ENCODE measurements at places on chromosomes 7 and 10.
A peak's percentile ranks its signal among the peaks of the same experiment; 100 is the strongest.

DNA sequence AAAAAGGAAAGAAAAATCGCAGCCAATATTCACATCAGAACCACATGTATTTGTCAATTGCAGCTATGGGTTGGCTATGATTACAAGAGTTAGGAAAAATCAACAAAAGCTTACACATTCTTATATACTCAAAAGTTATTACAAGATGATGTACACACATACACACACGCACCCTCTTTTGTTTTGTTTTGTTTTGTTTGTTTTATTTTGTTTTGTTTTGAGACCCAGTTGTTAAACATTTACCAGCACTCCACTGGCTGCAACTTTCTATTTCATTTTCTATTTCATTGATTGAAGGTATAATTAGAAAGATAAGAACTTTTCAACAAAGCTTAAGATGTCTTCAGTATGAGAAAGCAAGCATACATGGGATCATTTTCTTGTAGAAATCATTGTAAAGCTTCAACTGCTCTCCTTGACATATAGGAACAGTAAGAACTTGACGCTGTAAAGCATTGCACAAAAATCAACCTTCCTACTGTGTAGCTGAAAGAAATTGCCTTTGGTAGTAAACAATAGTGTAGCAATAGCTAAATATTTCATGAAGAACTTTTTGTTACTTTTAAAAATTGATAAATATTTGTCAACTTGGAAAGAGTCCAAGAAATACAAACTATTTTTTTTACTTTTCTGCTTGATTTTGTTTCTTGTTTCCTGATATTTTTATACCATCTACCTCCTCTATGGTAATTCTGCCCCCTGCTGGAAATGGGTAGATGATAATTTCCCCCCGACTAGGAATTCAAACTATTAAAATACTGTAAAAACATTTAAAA lies 205.9 kb downstream of the MBL2 start:
- peak; percentile 45 for DNase-seq

DNA sequence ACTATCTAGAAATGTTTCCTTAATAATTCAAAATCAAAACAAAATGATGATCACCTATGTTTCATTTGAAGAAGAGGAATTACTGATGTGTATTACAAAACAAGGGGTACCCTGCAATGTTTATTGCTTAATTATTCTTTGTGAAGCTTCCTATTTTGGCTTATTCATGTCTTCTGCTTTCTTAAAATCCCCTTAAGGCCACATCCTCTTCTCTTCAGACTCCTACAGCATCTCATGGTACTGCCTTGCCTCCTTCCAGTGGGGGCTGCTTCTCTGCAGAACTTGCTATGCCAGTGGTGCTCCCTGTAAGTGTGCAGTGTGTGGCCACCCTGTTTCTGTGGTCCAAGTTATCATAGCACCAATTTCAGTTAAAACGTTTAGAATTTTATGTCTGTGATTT lies 35.0 kb downstream of the CCDC146 start:
- DNase-seq = no peak

GRCh38 chr7:93382362-93382761 lies 150.2 kb downstream of the VPS50 start:
- no peak for DNase-seq

- no peak for DNase-seq
These were observed 573 bp downstream of the BLVRA start for GRCh38 chr7:43758822-43759683.

GRCh38 chr7:103446049-103446520 lies at the start of gene SLC26A5:
Gene SLC26A5, minus strand, starts transcription at chr7:103446207. Its CDS starts 24,693 bp downstream, at chr7:103421514.
- peak; percentile 18 for DNase-seq

- no peak for DNase-seq
These were observed 2.5 kb downstream of the ZYX start for GRCh38 chr7:143383642-143383957.

GRCh38 chr10:71285180-71285545 lies 33.9 kb upstream of the SLC29A3 start:
- peak; percentile 45 for DNase-seq

DNA sequence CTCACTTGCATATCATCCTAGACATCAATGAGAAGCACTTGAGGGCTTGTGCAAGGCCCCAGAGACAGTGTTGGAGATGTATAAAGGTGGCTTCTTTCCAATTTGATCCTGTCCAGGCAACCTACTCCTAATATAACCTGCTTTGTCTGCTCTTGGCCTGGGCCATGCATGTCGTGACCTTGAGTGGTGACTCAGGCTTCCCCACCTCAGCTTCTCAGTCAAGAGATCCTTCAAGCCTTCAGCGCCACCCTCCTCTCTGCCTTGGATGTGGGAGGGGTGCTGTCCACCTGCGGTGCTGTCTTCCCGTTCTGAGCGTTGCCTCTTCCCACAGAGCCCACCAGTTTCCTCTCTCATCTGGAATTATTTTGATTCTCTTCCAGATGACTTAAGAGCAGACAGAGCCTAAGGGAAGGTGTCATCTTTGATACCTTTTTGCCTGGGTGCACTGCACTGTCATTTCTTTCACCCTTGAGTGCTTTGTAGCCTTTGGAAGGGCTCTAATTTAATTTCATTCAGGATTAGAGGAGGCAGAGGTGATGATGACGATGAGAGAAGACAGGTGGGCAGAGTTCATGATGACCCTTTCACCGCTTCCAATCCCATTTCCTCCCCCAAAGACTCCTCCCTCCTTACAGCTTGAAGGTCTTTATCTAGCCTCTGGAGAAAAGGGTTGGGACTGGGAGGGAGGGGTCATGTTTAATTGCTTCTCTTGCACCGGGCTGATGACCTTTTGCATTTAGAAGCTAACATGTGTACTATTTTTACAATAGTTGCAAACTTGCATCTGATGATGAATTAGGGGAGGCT lies 6.9 kb downstream of the LSMEM1 start:
- no peak for DNase-seq

DNA sequence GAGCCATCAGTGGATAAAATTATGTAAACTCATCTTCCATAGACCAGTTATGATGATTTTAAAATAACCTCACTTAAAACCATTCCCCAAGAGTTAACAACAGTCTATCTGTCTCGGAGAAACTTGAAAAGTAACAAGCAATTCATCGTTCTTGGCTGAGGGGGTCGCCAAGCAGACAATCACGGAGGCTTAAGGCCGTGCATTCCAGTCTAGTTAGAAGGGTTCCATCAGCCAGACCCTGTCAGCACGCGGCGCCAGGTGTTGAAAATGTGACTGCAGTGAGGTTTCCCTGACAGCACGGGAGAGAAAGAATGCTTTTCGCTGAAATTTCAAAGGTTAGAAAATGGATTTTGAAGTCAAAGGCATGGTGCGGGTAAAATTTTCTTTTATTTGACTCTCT lies 1025.0 kb upstream of the CELF2 start:
- no peak for DNase-seq

DNA sequence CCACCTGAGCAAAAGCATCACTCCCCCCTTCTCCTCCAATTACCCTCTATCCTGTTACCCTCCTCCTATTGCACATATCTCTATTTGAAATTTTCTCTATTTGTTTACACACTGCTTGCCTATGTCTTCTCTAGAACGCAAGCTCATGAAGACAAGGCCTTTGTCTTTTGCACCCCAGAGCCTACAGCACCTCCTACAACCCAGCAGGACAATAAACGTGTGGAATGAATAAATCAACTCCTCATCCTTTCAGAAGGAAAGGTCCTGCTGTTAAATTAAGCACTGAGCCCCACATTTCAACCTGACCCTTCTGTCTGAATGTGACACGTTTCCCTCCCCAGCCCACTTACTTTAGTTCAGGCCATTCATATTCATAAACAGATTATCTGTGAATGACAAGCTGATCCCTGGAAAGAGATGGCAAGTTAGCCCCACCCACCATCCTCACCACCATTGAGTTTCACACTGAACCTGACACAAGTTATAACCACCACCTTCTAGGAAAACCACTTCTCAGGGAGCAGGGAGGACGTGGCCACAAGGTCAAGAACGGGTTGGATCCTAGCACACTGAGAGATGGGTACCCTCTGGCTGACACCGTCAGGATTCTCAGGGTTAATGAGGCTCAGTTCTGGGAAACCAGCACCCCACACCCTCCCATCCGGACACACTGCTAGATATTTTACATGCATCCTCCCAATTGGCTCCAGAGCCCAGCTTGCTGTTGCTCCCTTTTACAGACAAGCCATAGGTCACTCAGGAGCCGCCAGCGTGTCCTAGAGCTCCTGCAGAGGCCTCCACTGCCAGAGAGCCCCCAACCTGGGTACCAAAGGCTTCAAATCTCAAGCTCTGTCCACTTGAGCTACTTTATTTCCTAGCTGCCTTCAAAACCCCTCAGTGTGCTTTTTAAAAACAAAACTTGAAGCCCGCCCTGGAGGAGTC lies 934 bp downstream of the PRTFDC1 start:
- DNase-seq = peak; percentile 92

- DNase-seq = no peak
These were observed 229.7 kb downstream of the DIP2C start for GRCh38 chr10:459743-460142.
